Occipital lobe (tissue), 3 donors: ENCODE measurements at places on chromosomes 1 and 21.
A peak's percentile ranks its signal among the peaks of the same experiment; 100 is the strongest.

DNA sequence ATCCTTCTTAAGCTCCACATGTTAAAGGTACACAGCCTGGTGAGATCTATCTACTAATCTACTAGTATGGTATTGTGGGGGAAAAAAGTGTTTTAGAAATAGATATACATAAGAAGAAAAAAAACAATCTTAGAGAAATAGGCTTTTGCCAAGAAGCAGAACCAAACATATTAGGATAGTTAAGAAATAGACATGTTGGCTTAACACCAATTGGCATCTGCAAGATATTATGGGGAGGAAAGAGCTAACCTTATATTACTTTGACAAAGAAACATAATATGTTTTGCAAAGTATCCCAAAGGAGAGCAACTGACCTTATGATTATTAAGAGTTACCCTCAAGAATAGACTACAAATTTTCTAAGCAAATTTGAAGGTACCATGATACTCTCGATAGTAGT is 202.9 kb downstream of the BRINP3 start:
- DNase-seq: no peak

DNA sequence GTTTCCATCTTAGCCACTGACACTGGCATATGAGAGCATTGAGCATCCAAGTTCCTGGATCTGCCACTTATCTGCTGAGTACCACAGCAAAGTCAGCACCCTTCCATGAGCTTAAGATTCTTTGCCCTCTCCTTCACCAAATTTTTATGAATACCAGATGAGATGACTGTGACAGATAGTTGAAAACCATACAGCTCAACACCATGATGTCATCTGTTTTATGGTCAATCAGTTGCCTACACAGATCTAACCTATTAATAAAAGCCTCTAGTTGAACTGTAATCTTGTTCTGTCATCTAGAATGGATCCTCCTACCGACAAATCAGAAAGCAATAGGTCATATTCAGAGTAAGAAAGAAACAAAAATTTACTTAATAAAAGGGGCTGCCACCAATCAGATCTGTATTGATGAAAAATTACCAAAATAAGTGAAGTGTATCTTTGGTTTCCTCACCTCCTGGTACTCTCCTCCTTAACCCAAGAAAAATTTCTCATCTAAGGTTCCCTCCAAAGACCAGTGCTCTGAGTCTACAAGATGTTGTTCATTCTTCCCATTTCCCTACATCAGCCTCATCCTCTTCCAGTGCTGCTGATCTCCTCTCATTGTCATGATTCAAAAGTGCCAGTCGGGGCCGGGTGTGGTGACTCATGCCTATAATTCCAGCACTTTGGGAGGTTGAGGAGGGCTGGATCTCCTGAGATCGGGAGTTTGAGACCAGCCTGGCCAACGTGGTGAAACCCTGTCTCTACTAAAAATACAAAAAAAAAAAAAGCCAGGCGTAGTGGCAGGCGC is 138.8 kb upstream of the CTTNBP2NL start:
- no peak for DNase-seq

GRCh38 chr1:27934818-27935549 is at the start of gene SMPDL3B:
Gene SMPDL3B (plus strand): TSS chr1:27935000. CDS start chr1:27935184, 184 bp downstream.
- DNase-seq: no peak

GRCh38 chr1:242089911-242090310 is 91.0 kb upstream of the MAP1LC3C start:
- DNase-seq: peak; percentile 2
